Tibial nerve (tissue), 4 donors: ENCODE measurements at places on chromosomes 5 and 9.

DNA sequence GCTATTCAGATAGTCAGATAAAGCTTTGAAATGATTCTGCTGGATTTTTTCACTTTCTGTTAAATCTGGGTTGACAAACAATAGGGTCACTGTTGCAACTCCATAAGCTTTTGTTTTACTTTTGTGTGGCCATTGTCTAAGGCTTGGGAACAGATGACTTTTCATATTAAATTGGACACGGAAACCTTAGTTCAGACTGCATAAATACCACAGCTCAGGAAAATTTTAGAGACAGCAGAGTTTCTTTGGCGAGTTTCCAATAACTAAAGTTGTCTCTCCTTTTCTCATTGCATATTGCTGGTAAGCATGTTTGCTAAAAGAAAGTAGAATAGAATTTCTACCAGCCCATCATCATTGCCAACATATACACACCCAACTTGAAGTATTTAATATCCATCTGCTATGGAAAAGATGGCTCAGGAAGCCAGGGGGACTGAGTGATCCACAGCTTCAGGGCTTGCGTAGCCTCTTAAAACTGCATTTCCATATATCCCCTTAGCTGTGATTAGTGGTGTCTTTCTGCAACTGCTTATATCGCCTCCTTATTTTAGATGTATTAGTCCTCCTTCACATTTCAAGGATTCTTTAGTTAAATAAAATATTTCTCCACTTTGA is 168.2 kb downstream of the ARHGAP26 start:
- H3K36me3 ChIP-seq: no peaks in the 10 kb centered on the region
- H3K27me3 ChIP-seq: no peaks in the 10 kb centered on the region
- H3K4me3 ChIP-seq: no peak overlapping the region
- DNase-seq: no peak

DNA sequence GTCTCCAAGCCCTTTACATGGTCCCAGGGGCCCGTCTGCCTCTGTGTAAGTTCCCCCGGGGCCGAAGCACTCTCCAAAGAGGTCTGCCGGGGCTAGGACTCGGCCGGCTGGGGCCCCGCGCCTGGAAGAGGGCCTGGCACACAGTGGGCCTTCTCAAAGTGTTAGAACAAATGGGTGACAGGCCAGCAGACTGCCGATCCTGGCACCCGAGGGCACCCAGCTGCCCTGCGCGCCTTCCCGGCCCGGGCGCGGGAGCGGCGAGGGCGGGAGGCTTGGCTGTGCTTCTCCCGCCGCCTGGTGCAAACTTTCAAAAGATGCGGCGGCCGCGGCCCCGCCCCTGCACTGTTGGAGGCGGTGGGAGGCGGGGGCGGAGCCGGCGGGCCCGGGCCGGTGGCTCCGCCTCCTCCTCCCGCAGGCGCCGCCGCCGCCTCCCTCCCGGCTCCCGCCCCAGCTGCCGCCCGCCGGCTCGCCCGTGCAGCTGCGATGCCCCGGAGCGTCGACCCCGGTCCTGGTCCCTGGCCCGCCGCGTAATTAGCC is at the start of gene NEURL1B:
Gene NEURL1B (plus strand): TSS at position 442 of the 537 bp plus-strand sequence. CDS start 144 bp downstream, outside the sequence.
- H3K27ac ChIP-seq: peak within 1 kb of the TSS; percentile 87
- peaks cover 23% of the 10 kb centered on the region for H3K4me1 ChIP-seq
- no peaks in the 10 kb centered on the region for H3K36me3 ChIP-seq
- DNase-seq: peak; percentile 65
- H3K4me3 ChIP-seq: peak within 1 kb of the TSS; percentile 91

- H3K27me3 ChIP-seq: no peaks in the 10 kb centered on the region
- H3K4me1 ChIP-seq: peaks cover 62% of the 10 kb centered on the region
- no peaks in the 10 kb centered on the region for H3K36me3 ChIP-seq
- H3K27ac ChIP-seq: no peak overlapping the region
- no peak overlapping the region for H3K4me3 ChIP-seq
- DNase-seq: no peak
Observed at GRCh38 chr9:128247226-128247803, 28.5 kb downstream of the GOLGA2 start.

DNA sequence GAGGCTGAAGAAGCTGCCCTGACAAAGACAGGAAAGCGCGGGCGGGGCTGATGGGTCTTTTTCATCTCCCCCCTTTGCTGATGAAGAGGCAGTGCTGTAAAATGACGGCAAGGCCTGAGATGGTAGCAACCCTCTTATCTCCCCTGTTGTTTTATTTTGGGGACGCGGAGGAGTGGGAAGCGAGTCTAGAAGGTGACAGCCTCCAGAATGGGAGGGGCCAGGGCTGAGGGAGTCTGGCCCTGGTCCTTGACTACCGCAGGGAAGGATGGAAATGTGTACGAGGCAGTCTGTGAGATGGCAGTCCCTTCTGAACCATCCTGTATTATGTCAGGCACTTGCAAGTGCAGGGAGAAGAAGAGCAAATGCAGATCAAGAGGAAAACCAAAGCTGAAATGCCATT is 46.1 kb upstream of the TCERG1 start:
- H3K27me3 ChIP-seq: peaks cover 17% of the 10 kb centered on the region
- no peaks in the 10 kb centered on the region for H3K4me1 ChIP-seq
- no peak overlapping the region for H3K4me3 ChIP-seq
- H3K36me3 ChIP-seq: no peaks in the 10 kb centered on the region
- DNase-seq: no peak

- DNase-seq: no peak
- H3K27me3 ChIP-seq: no peaks in the 10 kb centered on the region
- no peaks in the 10 kb centered on the region for H3K36me3 ChIP-seq
- H3K27ac ChIP-seq: no peak overlapping the region
- H3K4me1 ChIP-seq: no peaks in the 10 kb centered on the region
Observed at GRCh38 chr5:118533156-118533555, 455.2 kb downstream of the DTWD2 start.
